ENCODE measurements at places on chromosomes 12 and 14.

DNA sequence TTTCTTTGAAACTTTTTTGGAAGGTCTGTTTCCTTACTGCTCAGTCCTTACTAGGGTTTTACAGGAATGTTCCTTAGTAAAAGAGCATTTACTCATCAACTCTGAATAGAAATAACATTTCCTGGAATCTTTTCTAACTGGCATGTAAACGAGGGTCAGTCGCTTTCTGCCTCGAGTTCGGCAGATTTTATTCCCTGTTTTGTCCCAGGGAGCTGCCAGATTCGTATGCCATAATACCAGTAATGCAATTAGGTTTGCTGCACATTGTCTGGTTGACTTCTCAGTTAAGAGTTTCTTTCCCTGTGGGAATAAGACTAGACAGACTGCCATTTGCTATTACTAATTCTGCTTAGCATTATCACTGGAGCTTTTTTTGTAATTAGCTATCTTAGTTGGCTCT is 91.9 kb downstream of the VRK1 start:
- no peak for DNase-seq

- DNase-seq = no peak
These were observed 275.3 kb downstream of the EGLN3 start for GRCh38 chr14:33675415-33676130.

- no peak for DNase-seq
These were observed 160.1 kb downstream of the BRMS1L start for GRCh38 chr14:35986219-35986573.

GRCh38 chr12:28583701-28584261 is 393.5 kb downstream of the CCDC91 start:
- DNase-seq = no peak

GRCh38 chr12:60014436-60014835 is 418.6 kb downstream of the SLC16A7 start:
- DNase-seq = no peak

DNA sequence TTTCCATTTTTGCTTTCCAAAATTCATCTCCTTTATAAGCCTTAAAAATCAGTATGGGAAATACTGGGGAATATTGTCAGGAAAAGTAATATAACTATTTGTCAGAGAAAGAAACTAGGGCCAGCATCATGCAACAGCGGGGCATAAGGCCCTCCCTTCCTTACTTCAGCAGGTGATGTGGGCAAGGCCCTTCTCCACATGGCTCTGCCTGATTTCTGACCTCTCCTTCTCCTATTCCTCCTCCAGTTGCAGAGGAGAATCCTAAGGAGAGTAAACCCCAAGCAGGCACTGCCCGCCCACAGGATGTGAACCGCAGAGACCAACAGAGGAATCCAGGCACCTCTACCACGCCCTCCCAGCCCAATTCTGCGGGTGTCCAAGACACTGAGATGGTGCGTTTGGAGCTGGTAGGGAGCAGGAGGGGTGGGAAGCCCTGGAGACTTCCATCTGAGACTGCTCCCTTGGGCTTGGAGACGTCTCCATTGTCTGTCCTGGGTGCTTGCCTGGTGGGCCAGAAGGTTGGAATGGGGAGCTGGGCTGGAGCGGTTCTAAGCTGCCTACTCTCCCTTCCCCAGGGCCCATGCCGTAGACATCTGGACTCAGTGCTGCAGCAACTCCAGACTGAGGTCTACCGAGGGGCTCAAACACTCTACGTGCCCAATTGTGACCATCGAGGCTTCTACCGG is 2.7 kb upstream of the SOAT2 start:
- no peak for DNase-seq

GRCh38 chr12:104319028-104319427 is 15.5 kb downstream of the EID3 start:
- no peak for DNase-seq

- no peak for DNase-seq
These were observed 74.9 kb downstream of the CRADD start for GRCh38 chr12:93751864-93752610.

GRCh38 chr14:46820291-46820690 is 168.7 kb upstream of the RPL10L start:
- DNase-seq = no peak

- no peak for DNase-seq
These were observed 94.7 kb upstream of the DDHD1 start for GRCh38 chr14:53247596-53248370.

- no peak for DNase-seq
These were observed 31.5 kb upstream of the FGF6 start for GRCh38 chr12:4477129-4477528.

DNA sequence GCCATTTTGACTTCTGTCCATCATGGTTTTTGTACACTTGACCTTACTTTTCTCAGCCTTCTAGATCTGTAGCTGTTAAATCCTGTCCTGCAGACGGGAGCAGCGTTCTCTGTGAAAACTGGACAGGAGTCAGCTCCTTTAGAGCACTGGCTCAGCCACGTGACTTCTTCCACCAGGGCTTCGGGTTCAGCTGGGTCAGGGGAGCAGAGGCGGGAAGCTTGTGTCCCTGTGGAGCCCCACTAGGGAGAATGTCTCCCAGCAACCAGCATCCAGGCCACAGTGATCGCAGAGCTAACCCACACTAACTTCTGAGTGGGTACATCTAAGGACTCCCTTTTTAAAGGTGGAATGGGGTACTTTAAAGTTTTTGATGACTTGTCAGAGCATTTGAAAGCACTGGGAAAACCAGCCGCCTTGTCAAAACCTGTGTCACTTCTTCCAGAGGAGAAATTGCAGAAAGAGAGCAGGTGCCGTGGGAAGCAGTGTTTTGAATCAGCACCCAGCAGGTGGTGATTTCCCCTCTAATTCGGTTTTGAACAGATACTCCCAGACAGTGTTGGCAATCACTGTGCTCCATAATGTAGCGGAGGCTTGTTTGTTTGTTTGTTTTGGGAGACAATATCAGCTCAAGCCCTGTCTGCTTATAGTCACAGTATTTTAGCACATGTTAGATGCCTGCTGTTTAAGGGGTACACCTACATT is 17.9 kb downstream of the DERA start:
- DNase-seq = no peak

- peak; percentile 92 for DNase-seq
These were observed at the start of gene EAPP for GRCh38 chr14:34539407-34540180. Gene EAPP, minus strand, starts transcription at chr14:34539701. Its CDS starts 73 bp downstream, at chr14:34539628.

- DNase-seq = no peak
These were observed 63.6 kb downstream of the EML5 start for GRCh38 chr14:88729159-88729558.

DNA sequence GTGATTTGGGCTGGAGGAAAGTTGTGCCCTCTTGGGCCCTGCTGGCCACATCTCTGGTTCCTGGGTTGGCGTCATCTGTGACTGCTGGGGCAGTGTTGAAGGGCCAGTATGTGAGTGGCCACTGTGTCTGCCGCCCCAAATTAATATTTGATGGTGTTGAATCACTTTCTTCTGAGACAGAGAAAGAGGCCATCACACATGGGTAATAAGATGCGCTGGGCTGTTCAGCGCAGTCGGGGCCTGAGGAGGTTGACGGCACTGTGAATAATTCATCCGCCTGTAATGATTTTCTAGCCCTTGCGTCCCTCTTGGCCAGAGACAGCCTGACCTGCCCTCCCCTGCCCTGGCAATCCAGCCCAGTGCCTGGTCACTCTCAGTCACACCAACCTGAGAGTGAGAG is 56.2 kb upstream of the BEGAIN start:
- no peak for DNase-seq

- DNase-seq = no peak
These were observed 1.7 kb downstream of the ATF7IP start for GRCh38 chr12:14367040-14367661.

Measured in stimulated activated CD4-positive, alpha-beta T cell treated with anti-CD3 and anti-CD28 coated beads, TNF-alpha, amount 100 ng/mL, for 48 hours (primary cell).